Stimulated activated CD8-positive, alpha-beta memory T cell treated with anti-CD3 and anti-CD28 coated beads, Interleukin-2, amount 100 ng/mL, for 48 hours (primary cell): ENCODE measurements at places on chromosomes 5 and 9.

- DNase-seq, result no peak
Measured at GRCh38 chr5:136374003-136374402, 8.7 kb upstream of the TRPC7 start.

DNA sequence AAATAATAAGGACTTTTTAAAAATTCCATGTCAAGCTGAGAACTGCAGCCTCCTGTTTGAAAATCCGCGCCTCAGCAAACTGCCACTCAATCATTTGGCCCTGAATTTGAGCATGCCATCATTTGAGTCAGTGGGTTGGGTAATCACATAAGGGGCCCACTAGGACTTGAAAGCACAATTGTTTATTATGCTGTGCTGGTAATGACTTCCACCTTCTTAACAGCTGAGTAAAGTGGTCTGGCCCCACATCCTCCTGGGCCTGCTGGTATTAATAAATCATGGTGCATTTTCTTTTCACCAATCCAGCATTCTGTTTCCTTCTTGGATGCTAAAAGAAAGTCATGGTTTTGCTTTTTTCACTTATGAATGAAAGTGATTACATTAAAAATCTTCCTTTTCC lies 103.0 kb upstream of the CTSL start:
- no peak for DNase-seq

GRCh38 chr9:77469515-77470231 lies 178.4 kb downstream of the GNA14 start:
- DNase-seq, result no peak

GRCh38 chr9:95084254-95084934 lies 233.1 kb downstream of the FANCC start:
- no peak for DNase-seq

- DNase-seq, result no peak
Measured at GRCh38 chr5:37514946-37515345, 135.8 kb downstream of the WDR70 start.

GRCh38 chr5:71972777-71973473 lies 134.3 kb upstream of the MAP1B start:
- no peak for DNase-seq

DNA sequence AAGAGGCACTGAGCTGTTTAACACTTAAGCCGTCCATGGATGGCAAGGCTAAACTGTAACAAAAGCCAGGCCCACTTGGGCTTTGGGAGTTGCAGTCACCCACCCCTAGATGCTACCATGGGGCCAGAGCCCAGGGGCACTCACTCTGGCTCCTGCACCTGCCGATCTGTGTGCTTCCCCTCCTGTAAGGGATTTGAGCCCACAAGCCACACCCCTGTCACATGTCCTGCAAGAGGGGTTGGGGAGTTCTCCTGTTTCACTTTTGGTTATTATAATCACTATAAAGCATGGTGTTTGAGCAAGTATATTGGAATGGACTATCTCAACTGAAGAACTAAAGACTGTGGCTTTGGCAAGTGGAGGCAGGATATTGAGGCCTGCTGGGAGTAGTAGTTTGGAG lies 14.0 kb upstream of the GPR151 start:
- DNase-seq, result no peak

GRCh38 chr5:177546258-177546741 lies 8.1 kb downstream of the FAM193B start:
- DNase-seq, result no peak

GRCh38 chr9:124045076-124045829 lies 33.7 kb downstream of the LHX2 start:
- DNase-seq, result no peak
